ENCODE measurements at places on chromosomes 2 and 18.

- H3K27me3 ChIP-seq, result no peaks in the 10 kb centered on the region
- no peak overlapping the region for H3K4me3 ChIP-seq
- no peaks in the 10 kb centered on the region for H3K36me3 ChIP-seq
- H3K27ac ChIP-seq, result no peak overlapping the region
These were observed 62.7 kb upstream of the TAF1B start for GRCh38 chr2:9780368-9781130.

GRCh38 chr2:187382131-187382530 is 65.9 kb downstream of the CALCRL start:
- H3K4me3 ChIP-seq, result no peak overlapping the region
- H3K27ac ChIP-seq, result no peak overlapping the region
- H3K36me3 ChIP-seq, result no peaks in the 10 kb centered on the region
- DNase-seq, result no peak
- no peaks in the 10 kb centered on the region for H3K4me1 ChIP-seq
- H3K27me3 ChIP-seq, result no peaks in the 10 kb centered on the region

DNA sequence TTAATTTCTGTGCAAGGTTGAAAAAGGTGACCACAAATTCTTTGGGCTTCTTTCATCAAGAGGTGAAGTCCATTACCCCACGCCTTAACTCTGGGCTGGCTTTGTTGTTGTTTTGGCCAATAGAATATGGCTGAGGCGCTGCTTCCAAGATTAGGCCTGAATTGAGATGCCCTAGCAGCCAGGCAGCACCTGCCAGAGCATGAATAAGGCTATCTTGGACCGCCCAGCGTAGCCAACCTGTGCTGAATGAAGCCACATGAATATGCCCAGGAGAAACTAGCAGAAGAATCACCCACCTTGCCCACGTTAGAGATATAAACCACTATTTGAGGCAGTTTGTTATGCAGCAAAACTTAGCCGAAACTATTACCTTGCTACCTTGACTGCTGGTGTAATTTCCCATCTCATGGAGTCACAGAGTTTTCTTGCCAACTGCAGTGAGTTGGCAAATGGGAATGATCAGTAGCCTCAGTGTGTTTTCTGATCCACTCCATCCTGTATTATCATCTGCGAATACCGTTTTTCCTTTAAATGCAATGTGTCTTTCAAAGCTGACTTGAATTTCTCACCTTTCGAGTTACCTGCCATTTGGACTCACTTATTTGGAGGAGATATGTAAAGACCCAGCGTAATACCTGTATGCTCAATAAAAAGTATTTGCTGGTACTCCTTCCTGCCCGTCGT is 679 bp downstream of the TSGA10 start:
- H3K36me3 ChIP-seq, result peaks cover 24% of the 10 kb centered on the region
- peak overlapping the region; percentile 92 for H3K27ac ChIP-seq
- H3K4me1 ChIP-seq, result peaks cover 48% of the 10 kb centered on the region
- H3K4me3 ChIP-seq, result peak overlapping the region; percentile 90
- no peak for DNase-seq

- H3K27me3 ChIP-seq, result no peaks in the 10 kb centered on the region
- no peak overlapping the region for H3K27ac ChIP-seq
- no peaks in the 10 kb centered on the region for H3K4me1 ChIP-seq
These were observed 75.0 kb downstream of the NRXN1 start for GRCh38 chr2:50956886-50957285.

GRCh38 chr2:107684421-107684820 is 142.3 kb upstream of the RGPD4 start:
- H3K27me3 ChIP-seq, result no peaks in the 10 kb centered on the region
- H3K4me3 ChIP-seq, result no peak overlapping the region
- no peak overlapping the region for H3K27ac ChIP-seq
- no peaks in the 10 kb centered on the region for H3K4me1 ChIP-seq
- H3K36me3 ChIP-seq, result no peaks in the 10 kb centered on the region

DNA sequence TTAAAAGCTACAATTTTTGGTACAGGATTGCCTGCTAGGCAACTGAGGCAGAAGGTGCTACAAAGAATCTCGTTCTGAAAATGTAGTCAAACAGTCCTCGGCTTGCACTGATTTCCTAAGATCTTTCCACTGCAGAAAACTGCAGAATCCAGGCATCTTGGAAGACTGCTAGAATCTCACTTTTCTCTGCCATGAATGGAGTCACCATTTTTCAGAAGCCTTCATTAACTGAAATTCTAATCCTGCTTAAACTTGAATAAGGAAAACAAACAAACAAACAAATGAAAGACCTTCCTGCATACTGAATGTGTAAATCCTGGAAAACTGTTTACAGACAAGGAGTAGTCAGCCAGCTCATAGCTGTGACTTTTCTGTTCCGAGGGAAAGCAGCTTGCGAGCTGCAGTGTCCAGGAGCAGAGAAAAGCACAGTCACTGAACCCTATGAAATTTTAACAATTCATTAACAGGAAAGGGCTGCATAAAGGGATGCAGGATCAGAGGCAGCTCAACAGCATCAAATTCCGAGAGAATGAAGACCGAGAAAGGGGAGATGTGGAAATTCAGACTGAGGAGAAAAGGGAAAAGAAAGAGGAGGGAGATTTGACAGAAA is 210.5 kb upstream of the PIK3C3 start:
- H3K27ac ChIP-seq, result no peak overlapping the region
- H3K36me3 ChIP-seq, result no peaks in the 10 kb centered on the region
- no peak for DNase-seq
- no peaks in the 10 kb centered on the region for H3K4me1 ChIP-seq
- H3K27me3 ChIP-seq, result no peaks in the 10 kb centered on the region
- no peak overlapping the region for H3K4me3 ChIP-seq

GRCh38 chr2:73237168-73237567 is 3.1 kb downstream of the CCT7 start:
- H3K27ac ChIP-seq, result peak overlapping the region; percentile 0
- H3K4me1 ChIP-seq, result peaks cover 40% of the 10 kb centered on the region
- H3K4me3 ChIP-seq, result no peak overlapping the region
- DNase-seq, result no peak
- H3K27me3 ChIP-seq, result no peaks in the 10 kb centered on the region
- H3K36me3 ChIP-seq, result peaks cover 60% of the 10 kb centered on the region

DNA sequence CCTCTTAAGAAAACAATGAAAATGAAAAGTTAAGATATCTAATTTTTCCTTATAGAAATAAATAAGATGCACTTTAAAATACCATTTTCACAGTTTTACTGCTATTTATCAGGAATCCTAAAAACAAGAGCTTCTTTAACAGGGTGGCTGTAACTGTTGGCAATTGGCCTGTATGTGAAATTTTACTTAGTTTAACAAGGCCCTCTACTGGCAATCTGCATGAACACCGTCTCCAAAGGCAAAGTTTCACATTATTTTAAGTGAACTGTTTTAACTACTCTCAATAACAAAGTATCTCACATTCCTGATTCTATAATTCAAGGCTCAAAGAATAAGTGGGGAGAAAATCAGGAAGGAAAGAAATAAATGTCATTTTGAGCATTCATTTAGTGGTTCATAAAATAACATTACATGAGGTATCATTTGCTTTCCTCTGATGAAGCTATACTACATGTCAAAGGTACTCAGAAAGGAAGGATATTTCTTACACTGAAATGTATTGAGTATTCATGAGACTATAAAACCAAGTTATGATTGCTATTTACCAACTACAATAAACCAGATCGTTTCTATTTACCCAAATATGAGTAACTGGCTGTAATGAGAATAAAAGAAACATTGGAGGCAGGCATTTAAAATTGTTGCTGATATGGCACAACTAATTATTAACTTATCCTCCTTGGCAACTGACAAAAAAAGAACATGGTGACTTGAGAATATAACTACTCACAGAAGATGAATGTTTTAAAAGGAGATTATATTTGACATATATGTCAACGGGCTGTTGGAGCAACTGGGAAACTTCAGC is 7.0 kb downstream of the NCKAP5 start:
- H3K4me3 ChIP-seq, result no peak overlapping the region
- no peaks in the 10 kb centered on the region for H3K4me1 ChIP-seq
- no peak overlapping the region for H3K27ac ChIP-seq
- DNase-seq, result no peak

GRCh38 chr18:46407486-46408166 is 249.4 kb downstream of the LOXHD1 start:
- H3K27ac ChIP-seq, result no peak overlapping the region
- no peak for DNase-seq
- no peaks in the 10 kb centered on the region for H3K36me3 ChIP-seq
- H3K4me1 ChIP-seq, result no peaks in the 10 kb centered on the region
- peaks cover 12% of the 10 kb centered on the region for H3K27me3 ChIP-seq

DNA sequence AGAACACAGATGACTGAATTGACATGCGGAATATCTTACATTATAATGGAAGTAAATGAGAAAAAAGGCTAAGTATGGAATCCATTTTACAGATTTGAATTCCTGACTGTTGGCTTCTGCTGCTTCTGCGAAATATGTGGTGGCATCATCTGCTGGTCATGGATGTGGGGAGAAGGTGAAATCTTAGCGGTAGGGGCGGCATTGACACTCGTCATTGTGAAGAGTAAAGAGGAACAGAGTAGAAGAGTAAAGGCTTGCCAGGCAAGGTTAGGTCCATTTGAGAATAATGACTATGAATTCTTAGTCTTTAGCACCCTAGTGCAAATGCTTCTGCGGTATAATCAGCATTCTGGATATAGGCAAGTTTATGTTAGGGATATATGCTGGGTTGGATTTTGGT is 32.4 kb downstream of the ACTR3 start:
- no peak for DNase-seq
- no peaks in the 10 kb centered on the region for H3K27me3 ChIP-seq
- H3K4me1 ChIP-seq, result peaks cover 31% of the 10 kb centered on the region
- peaks cover 56% of the 10 kb centered on the region for H3K36me3 ChIP-seq
- no peak overlapping the region for H3K4me3 ChIP-seq

DNA sequence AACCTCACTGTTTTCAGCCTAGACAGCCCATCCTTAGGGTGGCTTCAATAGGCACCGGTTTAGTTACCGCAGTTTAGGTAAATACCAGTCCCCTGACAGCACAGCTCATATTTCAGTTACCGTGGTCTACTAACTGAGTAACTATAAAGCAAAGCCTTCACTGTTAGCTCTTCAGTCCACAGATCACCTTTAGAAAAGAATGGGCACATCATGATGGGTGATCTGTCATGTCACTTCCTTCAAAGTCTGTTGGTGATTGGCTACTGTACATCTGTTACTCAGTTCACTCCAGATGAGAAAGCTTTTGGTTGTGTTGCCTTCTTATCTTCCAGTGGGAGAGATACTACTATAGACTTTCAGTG is 21.0 kb downstream of the SLC20A1 start:
- H3K4me1 ChIP-seq, result no peaks in the 10 kb centered on the region
- H3K4me3 ChIP-seq, result no peak overlapping the region
- DNase-seq, result no peak
- H3K27ac ChIP-seq, result no peak overlapping the region
- H3K36me3 ChIP-seq, result peaks cover 32% of the 10 kb centered on the region

DNA sequence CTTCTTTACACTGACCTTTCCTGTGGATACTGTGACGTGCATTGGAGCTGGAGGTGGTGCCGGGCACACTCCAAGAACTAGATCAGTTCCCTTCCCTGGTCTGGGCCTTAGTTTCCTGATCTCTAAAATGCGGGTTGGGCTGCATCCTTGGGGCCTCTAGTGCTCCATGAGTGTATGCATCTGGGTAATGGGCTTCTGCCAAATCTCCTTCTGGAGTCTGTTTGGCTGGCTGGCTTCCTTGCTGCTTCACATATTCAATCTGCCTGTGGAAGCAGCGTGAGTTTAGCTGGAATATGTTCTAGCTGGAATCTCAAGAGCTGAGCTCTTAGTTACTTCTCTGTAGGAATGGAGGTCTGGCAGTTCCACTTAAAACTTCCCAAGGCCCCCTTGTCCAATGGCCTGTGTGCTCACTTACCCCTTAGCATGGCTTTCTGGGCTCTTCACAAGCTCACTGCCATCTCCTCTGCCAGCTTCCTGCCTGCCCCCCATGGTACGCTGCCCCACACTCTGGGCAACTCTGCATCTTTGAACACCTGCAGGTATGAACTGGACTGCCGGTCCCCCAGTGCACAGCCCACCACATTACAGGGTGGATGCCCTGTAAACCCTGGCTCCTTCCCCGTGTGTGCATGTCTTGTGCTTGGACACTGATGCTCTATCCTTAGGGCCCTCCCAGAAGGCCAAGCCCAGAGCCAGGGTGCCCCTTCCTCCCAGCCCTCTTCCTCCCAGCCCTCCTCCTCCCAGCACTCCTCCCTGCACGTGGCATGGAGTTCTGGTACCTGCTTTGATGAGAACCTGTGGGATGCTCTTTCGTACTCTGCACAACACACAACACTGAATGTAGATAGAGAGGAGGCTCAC is 103.6 kb upstream of the SMAD2 start:
- no peaks in the 10 kb centered on the region for H3K4me1 ChIP-seq
- DNase-seq, result no peak
- no peak overlapping the region for H3K27ac ChIP-seq
- peaks cover 10% of the 10 kb centered on the region for H3K27me3 ChIP-seq

DNA sequence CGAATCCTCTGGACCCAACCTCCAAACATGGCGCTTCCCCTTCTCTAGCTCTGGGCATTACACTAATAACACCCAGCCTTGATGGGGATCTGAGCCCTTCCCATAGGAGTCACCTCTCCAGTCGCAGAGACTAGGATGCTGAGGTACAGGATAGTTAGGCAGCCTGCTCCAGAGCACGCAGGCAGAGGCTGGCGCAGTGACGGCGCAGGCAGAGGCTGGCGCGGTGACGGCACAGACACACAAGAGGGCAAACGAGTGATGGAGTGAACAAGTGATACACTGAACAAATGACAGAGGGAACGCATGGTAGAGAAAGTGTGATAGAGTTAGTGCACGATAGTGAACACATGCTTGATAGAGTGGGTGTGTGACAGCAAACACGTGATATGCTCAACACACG is 518.5 kb downstream of the EIPR1 start:
- H3K27me3 ChIP-seq, result no peaks in the 10 kb centered on the region
- H3K36me3 ChIP-seq, result no peaks in the 10 kb centered on the region
- no peak overlapping the region for H3K4me3 ChIP-seq
- H3K4me1 ChIP-seq, result no peaks in the 10 kb centered on the region
- no peak overlapping the region for H3K27ac ChIP-seq

GRCh38 chr2:231671270-231672050 is 36.9 kb upstream of the PTMA start:
- H3K27ac ChIP-seq, result peak overlapping the region; percentile 98
- H3K36me3 ChIP-seq, result no peaks in the 10 kb centered on the region
- peak overlapping the region; percentile 85 for H3K4me3 ChIP-seq
- H3K4me1 ChIP-seq, result peaks cover 96% of the 10 kb centered on the region
- H3K27me3 ChIP-seq, result no peaks in the 10 kb centered on the region

GRCh38 chr18:32804134-32804888 is 31.5 kb upstream of the KLHL14 start:
- no peak for DNase-seq
- peak overlapping the region; percentile 75 for H3K4me3 ChIP-seq

GRCh38 chr18:23897291-23897690 is 117.3 kb upstream of the TTC39C start:
- no peaks in the 10 kb centered on the region for H3K36me3 ChIP-seq
- no peak overlapping the region for H3K4me3 ChIP-seq
- no peak for DNase-seq

- no peaks in the 10 kb centered on the region for H3K36me3 ChIP-seq
- no peaks in the 10 kb centered on the region for H3K4me1 ChIP-seq
- H3K27me3 ChIP-seq, result no peaks in the 10 kb centered on the region
- DNase-seq, result no peak
These were observed 277.9 kb upstream of the GULP1 start for GRCh38 chr2:188013767-188014166.

- H3K27ac ChIP-seq, result no peak overlapping the region
- H3K4me3 ChIP-seq, result peak overlapping the region; percentile 53
- H3K27me3 ChIP-seq, result peaks cover 56% of the 10 kb centered on the region
- no peaks in the 10 kb centered on the region for H3K36me3 ChIP-seq
- DNase-seq, result no peak
These were observed 1.1 kb downstream of the CDK5R2 start for GRCh38 chr2:218960309-218961165.

- peaks cover 18% of the 10 kb centered on the region for H3K4me1 ChIP-seq
- no peak overlapping the region for H3K4me3 ChIP-seq
- no peak for DNase-seq
- no peak overlapping the region for H3K27ac ChIP-seq
- H3K36me3 ChIP-seq, result no peaks in the 10 kb centered on the region
- H3K27me3 ChIP-seq, result no peaks in the 10 kb centered on the region
These were observed 114.1 kb downstream of the RIF1 start for GRCh38 chr2:151523850-151524249.
